ENCODE measurements at places on chromosomes 1 and 21.

DNA sequence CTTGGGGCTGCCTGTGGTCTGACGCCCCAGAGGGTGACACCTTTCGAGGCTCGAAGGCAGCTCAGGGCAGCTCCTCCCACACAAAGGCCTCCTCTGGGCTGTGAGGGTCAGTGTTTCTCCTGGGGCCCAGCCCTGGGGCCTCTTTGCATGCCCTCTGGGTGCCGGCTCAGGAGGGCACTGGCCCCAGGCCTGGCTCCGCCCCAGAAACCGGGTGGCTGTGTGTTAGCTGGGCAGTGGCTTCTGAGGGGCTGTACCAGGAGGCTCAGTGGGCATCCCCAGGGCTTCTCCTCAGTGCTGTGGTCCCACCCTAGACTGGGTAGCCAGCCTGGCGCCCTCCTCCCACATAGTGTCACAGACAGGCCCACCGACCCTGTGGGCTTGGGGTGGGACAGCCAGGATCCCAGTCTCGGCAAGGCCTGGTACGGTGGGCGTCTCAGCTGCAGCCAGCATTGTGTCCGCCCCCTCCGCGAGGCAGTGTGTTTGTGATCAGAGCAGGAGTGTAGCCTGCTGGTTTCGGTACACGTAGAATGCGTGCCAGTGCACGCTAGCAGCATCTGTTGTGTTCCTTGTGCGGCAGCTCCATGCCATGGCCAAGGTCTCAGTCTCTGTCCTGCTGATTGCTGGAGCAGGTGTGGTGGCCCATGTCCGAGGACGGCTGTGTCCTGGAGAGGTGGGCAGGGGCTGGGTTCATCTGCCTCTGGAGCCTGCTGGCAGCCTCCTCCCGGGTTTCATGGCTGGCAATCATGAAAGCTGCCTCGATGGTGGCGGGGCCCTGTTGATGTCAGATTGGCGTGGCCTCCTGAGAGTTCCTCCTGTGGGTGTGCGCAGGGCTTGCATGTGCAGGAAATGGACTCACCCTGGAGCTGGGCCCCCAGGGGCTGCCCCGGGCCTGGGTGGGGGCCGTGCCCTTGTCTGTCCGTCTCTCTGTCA, 28.0 kb downstream of the RRP1 start:
- no peak for DNase-seq

DNA sequence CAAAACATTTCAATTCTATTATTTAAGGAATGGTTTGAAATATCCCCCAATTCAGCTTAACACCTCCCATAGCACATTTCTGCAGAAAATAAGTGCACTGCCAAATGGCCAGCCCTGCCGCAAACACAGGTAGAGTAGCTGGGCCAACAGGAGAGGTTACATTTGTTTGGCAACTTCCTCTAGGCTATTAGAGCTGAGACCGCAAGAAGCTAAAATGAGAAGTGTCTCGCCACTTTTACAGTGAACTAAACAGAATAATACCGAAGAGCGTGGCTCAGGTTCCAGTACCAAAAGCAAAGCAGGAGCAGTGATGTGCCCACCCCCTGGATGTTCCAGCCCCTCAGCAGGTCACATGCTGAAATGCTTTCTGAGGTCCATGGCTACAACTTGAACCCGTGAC, 154.5 kb upstream of the PKN2 start:
- DNase-seq, result no peak

GRCh38 chr1:182301467-182302198, 90.0 kb downstream of the GLUL start:
- DNase-seq, result no peak

GRCh38 chr1:32972814-32973428, 8.3 kb upstream of the RNF19B start:
- no peak for DNase-seq

DNA sequence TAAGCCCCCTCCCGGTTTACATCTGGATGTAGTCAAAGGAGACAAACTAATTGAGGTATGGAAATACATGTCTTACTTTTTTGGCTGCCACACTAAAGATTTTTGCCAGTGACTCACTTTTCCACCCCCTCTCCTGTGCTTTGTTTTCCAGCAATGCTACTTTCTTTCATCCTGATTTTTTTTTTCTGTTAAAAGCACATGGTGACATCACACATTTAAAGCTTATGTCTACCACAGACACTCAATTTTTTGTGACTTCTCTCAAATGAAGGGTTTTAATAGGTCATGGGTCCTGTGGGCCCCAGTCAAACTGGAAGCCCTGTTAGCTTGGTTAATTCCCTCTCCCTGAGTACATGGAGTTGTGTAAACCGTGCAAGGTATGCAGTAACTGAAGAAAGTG, 2.2 kb downstream of the PPP1R8 start:
- DNase-seq, result no peak

DNA sequence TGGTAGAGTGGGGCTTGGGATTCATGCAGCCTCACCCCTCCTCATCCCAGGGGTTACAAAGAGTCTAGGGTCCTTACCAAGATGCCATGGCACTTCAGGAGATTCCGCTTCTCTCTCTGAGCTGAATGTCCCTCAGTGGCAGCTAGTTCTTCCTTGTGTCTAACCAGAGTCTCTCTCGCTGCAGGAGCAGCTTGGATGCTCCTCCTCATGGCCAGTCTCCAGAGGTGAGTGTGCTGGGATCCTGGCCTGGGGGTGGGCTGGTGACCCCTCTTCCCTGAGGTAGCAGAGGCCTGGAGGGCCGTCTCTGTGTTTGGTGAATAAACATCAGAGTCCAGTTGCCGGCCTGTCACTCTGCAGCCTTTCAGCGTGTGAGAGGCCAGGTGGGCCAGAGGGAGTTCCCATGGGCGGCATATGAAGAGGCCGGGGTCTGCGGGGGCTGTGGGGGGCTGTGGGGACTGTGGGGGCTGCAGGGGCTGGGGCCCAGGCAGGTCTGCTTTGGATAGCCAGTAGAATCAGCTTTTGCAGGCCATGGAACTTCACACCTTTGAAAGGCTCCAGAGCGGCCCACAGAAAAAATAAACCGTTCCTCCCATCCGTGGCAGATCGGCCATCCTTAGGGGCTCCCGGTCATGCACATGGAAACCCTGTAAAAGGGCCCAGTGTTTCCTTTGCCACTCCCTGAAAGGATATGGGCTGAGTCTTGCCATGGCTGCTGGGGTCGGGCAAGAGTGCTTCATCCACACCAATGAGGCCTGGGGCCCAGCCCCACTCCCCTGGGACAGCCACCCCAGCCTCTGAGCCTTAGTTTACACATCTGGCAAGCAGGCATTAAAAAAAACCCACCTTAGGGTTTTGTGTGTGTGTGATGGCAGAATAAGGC, 256.4 kb downstream of the FOXD2 start:
- no peak for DNase-seq

DNA sequence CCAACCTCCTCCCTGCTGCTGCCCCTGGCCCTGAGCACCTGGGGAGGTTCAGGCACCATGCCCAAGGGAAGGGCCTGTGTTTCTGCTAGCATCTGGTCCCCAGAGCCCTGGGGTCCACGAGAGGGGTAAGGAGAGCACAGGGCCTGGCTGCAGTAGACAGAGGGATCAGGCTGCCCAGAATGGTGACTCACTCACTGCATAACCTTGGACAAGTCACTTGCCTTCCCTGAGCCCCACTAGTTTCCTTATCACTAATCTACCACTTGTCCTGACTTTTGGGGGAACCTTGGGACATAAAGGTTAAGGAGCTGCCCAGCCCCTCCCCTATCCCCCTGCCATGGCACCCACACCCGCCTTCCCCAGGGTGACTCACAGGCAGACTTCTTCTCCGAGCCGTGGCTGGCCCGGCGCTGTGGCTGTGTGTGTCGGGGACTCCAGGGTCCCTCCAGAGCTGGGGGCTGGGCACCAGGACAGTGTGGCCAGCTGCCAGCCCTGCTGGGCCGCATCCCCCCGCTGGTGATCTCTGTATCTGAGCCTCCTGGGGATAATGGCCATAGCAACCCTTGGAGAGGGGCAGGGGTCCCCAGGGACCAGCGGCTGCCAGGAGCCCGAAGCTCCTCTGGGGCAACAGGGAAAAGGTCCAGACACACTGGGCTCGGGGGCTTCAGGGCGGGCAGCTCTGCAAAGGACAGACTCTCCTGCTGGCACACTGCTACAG, 4.0 kb downstream of the ARHGEF19 start:
- no peak for DNase-seq

GRCh38 chr1:233113009-233113879, 162.8 kb downstream of the NTPCR start:
- DNase-seq, result peak; percentile 14

GRCh38 chr1:90387805-90388204, 329.3 kb downstream of the BARHL2 start:
- no peak for DNase-seq

GRCh38 chr1:52532247-52532646, 20.6 kb downstream of the TUT4 start:
- no peak for DNase-seq

- DNase-seq, result no peak
Measured at GRCh38 chr1:94063379-94063778, 57.6 kb downstream of the ABCA4 start.

DNA sequence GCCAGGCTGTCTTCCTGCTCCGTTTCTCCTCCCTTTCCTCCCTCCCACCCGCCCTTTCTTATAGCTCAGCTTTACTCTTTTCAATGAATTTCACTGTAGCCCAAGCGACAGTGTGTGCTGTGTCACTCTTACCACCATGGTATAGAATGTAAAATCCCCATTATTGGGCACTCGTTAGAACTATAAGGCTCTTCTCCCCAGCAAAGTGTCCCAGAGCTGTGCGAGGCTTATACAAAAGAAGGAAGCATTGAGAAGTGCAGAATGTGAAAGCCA, 192.5 kb downstream of the CACNA1E start:
- DNase-seq, result no peak

GRCh38 chr1:51534447-51534846, 15.4 kb upstream of the EPS15 start:
- no peak for DNase-seq

- DNase-seq, result no peak
Measured at GRCh38 chr21:46437096-46437498, 21.6 kb upstream of the DIP2A start.
